ENCODE measurements at places on chromosomes 16 and 17. TPM values are rescaled to one million over a fixed set of nuclear protein-coding genes. Genes with fewer than 3 reads are reported as not detected.

Gene TNFSF13
- 4.0 TPM for polyA plus RNA-seq

Gene CAPNS2
- 0.39 TPM for polyA plus RNA-seq

Gene ATF7IP2
- 6.6 TPM for polyA plus RNA-seq

Gene TRPV2
- 4.6 TPM for polyA plus RNA-seq

Gene OSBPL7
- polyA plus RNA-seq: 16.1 TPM

Gene TOX3
- polyA plus RNA-seq: 2.6 TPM

Gene HS3ST3A1
- 0.83 TPM for polyA plus RNA-seq

Gene CDH1
- 3.7 TPM for polyA plus RNA-seq

Gene SPATA22
- 0.32 TPM for polyA plus RNA-seq

Gene CFAP97D1
- polyA plus RNA-seq: not detected

Gene FGF11
- 2.6 TPM for polyA plus RNA-seq

Gene MYH8
- 3,387 TPM for polyA plus RNA-seq

Gene USH1G
- polyA plus RNA-seq: not detected

Gene IFI35
- polyA plus RNA-seq: 7.2 TPM
